Neural progenitor cell (in vitro differentiated cells): ENCODE measurements at places on chromosomes 7 and 10. TPM values are rescaled to one million over a fixed set of nuclear protein-coding genes. Genes with fewer than 3 reads are reported as not detected.

The RNF148 gene
- 0.11 and 0.40 TPM in 2 replicates for total RNA-seq

The OR2A42 gene
- 0.15 TPM in 1 of 2 replicates, not detected in the other for total RNA-seq

The LRRN3 gene
- 1.7 and 2.4 TPM in 2 replicates for total RNA-seq

The GPR22 gene
- not detected in 2 replicates for total RNA-seq

The EPHB6 gene
- total RNA-seq = 4.8 and 14.2 TPM in 2 replicates

DNA sequence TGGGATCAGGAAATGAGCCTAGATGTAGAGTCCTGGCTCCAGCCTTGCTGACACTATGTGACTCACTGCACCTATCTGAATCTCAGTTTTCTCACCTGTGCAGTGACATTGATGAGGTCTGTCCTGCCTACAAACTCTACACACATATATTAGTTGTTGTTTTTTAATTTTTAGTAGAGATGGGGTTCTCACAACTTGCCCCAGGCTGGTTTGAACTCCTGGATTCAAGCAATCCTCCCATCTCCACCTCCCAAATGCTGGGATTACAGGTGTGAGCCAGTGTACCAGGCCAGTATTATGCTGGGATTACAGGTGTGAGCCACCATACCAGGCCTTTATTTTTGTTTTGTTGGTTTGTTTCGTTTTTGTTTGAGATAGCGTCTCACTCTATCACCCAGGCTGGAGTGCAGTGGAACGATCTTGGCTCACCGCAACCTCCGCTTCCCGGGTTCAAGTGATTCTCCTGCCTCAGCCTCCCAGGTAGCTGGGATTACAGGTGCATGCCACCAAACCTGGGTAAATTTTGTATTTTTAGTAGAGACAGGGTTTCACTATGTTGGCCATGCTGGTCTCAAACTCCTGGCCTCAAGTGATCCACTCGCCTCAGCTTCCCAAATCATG is 11.8 kb upstream of the DDIT4 start:
- no peak for DNase-seq

DNA sequence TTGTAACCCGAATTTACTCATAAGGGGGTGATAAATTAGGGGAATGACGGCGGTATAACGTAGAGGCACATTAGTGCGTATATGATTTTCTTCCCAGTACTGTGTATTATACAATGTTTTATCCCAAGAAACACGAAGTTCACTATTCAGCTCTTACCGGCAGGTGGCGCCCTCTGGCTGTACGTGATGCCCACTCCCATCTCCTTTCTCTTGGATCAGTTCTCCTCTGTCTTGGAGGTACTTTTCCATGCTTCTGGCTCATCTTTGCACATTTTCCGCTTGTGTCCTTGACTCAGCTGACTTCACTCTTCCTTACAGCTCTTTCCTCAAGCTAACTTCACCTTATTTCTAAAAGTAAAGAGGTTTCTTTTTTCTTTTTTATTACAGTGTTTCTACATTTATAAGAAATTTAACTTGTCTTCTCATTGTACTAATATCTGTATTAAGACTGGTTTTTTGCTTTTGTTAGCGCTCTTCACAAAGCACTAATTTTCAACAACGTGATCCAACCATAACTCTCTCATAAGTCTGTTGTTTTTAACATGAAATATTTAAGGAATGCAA is 21.3 kb downstream of the TMEM176B start:
- DNase-seq = peak; percentile 88

GRCh38 chr7:52270301-52270700 is 765.1 kb upstream of the POM121L12 start:
- DNase-seq = no peak

DNA sequence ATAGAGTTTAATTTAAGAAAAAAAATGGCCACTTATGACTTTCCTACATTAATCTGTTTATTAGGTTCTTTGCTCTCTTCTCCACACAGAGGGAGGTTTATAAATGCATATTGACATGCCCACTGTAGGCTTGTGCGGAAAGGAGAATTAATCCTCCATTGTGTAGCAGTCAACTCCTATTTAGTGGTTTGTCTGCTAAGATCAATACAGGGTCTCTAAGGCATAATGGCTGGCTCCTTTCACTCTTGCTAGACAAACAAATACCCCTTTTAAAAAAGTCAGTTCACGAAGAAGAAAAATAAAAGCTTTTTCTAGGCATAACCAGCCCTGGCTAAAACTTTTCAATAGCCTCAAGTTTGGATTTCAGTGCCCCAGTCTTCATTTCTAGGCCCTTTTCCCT is 141.6 kb downstream of the TSPAN12 start:
- DNase-seq = peak; percentile 79

- DNase-seq = peak; percentile 72
Observed at GRCh38 chr7:112495810-112496462, 15.1 kb downstream of the LSMEM1 start.

DNA sequence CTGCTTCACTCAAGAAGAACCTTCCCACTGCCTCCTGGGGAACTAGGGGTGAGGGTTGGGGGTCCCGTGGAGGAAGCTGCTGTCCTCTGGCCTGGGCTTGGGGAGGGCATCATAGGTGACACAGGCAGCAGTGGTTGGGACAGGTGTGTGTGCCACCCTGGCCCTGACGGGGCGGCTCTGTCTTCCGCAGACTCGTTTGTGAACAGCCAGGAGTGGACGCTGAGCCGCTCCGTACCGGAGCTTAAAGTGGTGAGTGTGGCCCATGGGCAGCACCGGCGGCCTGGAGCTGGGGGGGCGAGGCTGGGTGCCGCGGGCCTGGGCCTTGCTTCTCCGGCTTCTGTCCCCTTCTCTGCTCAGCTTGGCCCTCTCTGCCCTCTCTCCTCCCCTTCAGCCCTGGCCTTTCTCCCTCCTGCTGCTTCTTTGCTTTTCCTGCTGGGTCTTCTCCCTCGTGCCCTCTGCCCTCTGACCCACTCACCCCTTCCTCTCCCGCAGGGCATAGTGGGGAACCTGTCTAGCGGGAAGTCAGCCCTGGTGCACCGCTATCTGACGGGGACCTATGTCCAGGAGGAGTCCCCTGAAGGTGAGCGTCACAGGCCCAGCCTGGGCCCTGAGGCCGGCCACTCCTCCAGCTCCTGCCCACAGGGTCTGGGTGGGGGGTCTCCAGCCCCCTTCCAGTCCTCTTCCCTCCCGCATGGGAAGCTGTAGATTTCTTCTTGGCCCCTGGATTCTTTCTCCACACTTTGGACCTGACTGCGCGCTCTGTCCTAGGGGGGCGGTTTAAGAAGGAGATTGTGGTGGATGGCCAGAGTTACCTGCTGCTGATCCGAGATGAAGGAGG is 30.5 kb downstream of the AGAP3 start:
- DNase-seq = no peak

DNA sequence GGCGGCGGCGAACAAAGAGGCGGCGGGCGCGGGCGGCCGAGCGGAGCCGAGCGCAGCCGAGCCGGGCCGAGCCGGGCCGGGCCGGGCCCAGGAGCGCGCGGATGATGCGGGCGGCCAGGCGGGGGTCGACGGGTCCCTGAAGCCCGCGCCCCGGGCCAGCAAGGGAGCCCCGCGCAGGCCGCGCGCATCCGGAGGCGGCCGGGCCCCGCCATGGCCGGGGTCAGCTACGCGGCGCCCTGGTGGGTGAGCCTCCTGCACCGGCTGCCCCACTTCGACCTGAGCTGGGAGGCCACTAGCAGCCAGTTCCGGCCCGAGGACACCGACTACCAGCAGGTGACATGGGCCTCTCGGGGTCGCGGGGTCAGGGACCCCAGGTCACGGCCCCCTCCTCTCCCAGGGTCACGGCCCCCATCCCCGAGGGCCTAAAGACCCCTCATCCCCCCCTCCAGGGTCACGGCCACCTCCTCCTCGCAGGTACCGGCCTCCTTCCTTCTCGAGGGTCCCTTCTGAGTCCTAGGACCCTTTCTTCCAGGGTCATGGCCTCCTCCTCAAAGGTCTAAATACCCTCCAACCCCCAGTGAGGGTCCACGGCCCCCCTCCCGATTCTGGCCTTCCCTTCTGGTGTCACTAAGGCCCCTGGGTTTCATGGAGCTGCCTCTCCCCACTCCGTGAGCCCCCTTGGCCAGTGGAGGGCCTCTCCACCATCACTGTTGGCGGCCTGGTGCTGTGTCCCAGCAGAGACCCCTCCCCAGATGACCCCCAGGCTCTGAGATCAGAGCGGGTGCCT is at the start of gene TTYH3:
Gene TTYH3, plus strand, starts transcription at position 41 of the 787 bp plus-strand sequence. Its CDS starts 170 bp downstream, at position 211.
- no peak for DNase-seq

- DNase-seq = no peak
Observed at GRCh38 chr10:125538947-125539731, 143.8 kb downstream of the TEX36 start.

DNA sequence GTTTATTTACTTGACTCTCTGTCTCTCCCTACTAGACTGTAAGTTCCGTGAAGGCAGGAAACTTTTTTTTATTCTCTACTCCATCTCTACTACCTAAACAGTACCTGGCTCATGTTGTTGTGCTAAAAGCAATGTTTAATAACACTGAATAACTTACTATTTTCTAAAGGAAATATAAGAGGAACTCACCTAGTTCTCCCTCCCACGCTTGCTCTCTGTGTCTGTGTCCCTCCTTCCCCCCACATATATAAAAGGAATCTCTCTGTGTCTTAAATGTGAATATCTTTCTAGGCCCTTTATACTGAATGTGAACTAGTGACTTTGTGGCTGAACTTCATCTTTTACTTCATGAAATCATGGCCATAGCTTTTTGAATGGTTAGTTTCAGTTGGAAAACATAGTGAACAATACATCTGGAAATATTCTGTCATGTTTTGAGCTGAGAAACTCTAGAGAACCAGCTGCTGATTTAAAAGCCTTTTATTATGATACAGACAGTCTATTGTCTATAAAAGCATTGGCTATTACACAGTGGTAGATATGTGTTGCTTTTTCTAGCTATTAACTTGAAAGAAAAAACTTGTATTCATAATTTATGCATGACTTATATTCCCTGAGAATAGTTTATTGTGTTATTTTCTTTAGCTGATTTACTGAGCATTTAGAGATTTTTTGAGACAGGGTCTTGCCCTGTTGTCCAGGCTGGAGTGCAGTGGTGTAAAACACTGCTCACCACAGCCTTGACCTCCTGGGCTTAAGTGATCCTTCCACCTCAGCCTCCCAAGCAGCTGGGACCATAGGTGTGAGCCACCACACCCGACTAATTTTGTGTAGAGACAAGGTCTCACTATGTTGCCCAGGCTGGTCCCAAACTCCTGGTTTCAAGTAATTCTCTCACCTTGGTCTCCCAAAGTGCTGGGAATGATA is 42.5 kb downstream of the VCL start:
- no peak for DNase-seq

GRCh38 chr10:113059371-113059780 is 109.3 kb downstream of the TCF7L2 start:
- DNase-seq = peak; percentile 49

DNA sequence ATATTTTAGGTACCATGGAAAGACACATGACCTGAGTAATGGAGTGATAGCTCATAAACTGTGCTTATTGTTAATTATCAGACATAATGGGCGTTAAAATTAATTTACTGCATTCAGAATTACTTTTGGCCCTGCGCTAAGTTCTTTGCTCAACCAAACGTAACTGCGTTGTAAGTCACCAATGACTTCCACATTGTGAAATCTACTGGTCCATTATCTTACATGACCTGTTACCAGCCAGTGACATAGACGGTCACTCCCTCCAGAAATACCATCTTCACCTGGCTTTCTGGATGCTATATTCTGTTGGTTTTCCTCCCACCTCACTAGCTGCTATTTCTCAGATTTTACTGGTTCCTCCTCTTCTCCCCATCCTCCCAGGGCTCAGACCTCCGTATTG is 5.0 kb upstream of the GIGYF1 start:
- no peak for DNase-seq

DNA sequence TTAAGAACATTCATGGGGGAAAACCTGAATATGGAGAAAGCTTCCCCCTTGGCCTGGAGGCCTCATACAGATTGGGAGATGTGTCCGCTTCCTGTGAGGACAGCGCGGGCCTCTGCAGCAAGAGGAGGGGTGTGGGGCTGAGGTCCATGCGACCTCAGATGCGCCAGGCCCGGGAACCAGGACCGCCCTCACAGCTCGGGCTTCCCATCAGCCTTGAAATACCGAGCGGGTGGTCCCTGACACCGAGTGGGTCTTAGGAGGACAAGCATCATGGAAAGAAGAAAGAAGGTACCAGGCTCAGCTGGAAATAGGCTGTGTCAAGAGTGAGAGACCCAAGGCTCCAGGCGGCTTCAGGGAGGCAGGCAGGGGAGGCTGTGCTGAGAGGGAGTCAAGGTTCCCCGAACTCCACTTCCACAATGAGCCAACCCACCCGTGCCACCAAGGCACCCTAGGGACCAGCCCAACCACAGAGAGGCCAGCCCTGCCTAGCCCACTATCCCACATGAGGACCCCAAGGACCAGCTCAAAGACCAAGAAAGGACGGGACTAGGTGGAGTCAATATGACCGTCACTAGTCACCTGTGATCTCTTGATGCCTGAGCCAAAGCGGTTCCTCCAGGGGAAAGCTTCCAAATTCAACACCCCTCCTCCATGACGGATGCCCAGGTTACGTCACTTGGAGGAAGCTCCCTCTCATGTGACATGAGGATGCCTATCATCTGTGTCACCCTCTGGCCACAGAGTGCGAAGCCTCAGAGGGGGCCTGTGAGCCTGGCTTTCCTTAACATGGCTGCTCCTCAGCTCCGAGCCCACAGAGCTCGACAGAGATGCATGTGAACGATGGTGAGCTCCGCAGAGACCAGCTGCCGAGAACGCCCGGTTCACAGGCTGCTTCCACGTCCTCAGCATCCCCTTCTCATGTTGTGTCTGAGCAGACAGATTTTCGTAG is 103.7 kb downstream of the TCERG1L start:
- no peak for DNase-seq

DNA sequence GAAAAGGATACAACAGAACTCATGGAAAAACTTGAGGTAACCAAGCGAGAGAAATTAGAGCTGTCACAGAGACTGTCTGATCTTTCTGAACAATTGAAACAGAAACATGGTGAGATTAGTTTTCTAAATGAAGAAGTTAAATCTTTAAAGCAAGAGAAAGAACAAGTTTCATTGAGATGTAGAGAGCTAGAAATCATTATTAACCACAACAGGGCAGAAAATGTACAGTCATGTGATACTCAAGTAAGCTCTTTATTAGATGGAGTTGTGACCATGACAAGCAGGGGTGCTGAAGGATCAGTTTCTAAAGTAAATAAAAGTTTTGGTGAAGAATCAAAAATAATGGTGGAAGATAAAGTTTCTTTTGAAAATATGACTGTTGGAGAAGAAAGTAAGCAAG is 62.1 kb downstream of the AKAP9 start:
- no peak for DNase-seq
